ENCODE measurements at places on chromosomes 2 and 18.

GRCh38 chr2:16114836-16115235 is 174.5 kb downstream of the MYCN start:
- no peak for DNase-seq

DNA sequence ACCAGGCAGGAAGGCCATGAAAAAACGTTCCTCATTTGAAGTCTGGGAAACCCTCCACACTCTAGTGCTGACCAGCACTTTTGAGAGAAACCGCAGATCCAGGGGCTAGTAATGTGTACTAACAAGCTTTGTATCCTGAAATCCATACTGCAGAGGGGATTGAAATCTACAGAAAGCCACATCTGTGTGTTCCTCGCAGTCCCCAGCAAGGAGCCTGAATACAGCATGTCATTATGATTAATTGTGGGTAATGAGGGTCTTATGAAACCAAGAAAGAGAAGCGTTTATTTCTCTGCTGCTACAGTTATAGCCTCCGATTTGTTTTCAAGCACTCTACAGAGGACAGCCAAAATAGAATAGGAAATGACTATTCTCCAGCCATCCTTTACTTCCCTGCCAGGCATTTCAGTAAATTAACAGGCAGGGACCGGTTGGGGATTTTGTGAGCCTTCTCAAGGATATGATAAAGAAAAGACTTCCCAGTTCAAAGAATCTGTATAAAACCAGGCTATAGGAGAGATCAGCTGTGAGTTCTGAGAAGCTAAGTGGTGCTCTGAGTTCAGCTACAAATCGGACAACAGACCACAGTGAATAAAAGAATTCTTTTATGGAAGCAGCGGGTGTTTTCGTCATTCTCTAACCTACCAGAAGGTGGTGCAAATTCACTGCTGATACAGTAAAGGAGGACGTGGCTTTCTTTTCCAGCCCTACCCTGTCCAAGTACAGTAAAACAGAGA is 133.4 kb downstream of the INSIG2 start:
- peak; percentile 15 for DNase-seq

DNA sequence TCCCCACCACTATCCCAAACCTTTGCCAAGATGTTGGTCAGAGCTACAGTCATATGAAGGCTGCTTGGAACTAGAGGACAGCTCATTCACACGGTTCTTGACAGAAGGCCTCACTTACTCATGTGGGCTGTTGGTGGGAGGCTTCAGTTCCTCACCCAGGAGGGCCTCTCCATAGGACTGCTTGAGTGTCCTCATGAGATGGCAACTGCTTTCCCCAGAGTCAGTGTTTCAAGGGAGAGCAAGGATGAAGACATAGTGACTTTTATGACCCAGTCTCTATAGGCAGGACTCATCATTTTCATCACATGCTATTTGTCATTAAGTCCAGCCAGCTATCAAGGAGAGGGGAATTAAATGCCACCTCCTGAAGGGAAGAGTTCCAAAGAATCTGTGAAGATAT is 33.4 kb upstream of the OLA1 start:
- no peak for DNase-seq

DNA sequence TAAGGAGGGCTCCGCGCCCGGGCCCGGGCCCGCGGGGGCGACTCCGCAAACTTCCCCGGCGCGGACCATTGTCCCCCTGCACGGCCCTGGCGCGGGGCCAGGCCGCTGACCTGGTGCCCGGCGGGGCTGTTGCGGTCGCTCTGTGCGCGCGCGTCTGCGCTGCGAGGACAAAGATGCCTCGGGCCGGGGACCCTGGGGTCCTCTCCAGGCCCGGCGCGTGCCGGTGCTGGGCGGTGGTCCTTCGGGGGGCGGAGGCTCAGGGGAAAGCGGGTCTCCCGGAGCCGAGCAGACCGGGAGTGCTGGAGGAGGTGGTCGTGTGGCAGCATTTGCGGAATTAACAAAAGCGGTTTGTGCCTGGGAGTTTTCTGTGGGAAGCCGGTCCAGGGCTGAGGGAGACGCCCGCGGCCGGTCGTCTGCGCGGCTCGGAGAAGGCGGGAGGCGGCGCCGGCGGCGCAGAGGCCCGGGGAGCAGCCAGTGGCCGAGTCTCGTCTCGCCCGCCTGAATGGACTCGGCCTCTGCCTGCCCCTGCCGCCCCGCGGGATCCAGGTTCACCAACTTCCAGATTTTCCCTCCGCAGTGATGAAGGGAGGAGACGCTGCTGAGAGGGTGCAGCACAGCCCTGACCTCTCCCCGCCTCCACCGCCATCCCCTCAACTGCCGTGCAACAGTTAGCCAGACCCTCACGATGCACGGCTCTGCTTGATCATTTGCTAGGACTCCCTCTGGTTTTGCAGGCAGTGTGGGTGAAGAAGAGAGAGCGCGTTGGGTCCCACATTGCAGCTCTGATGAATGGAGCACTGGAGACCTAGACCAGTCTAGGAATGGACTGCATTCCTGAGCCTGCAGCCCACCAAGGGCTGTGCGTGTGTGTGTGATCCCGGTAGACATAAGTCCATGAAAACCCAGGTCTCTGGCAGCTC is 705 bp downstream of the EFR3B start:
- no peak for DNase-seq

DNA sequence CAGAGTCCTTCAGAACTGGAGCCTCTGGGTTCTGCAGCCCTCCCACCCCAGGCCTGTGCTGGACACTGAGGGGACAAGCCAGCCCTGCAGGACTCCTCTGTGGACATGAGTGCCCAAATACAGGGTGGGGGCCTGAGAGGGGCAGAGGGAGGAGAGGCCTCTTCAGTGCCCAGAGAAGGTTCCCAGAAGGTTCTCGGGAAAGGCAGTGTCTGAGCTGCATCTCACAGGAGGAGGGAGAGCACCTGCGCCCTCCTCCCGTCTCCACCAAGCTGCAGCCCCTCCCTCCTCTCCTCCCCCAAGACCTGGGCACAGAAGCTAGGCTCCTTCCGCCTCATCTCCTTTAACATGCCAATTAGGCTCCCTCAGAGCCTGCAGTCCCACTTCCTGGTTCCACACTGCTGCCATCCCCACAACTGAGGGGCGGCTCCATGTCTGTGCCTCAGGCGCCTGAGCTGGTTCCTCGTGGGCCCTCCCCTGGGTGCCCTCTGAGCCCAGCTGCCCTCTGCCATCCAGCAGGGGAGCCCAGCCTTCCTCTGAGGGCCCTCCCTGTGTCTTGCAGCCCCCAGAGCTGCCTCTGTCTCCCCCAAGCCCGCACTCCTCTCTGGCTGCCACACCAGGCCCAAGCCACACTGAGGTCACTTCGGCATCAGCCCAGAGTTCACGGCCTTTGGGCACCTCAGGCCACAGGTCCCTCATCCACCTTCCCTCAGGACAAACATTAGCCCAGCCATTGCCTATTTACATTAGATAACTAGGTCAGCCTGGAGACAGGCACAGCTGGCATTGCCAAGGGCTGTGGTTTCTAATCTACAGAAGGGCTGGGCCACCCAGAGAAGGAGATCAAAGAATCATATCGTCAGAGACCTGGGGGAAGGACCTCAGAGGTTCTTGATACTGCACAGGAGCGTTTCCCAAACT is 28.9 kb downstream of the KCNK3 start:
- DNase-seq: no peak

Measured in activated T-cell treated with anti-CD3 and anti-CD28 coated beads for 24 hours (primary cell).